ENCODE measurements at places on chromosomes 2 and 18.

DNA sequence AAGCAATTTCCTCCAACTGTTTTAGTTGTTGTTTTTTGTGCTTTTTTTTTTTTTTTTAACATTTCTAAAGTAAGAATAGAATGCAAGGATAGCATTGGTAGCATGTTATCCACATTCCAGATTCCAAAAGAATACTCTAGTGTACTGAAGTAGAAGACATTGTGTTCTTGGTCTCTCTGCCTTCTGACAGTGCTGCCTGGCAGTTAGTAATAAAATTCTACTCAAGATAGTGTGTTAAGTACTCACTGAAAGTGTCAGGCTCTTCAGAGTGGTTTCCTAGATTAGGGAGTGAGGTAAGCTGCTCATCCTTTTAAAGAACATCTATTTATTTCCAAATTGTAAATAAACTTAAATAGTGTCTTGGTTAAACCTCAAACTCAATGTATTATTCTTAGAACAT lies 253.7 kb downstream of the HNMT start:
- DNase-seq: no peak

DNA sequence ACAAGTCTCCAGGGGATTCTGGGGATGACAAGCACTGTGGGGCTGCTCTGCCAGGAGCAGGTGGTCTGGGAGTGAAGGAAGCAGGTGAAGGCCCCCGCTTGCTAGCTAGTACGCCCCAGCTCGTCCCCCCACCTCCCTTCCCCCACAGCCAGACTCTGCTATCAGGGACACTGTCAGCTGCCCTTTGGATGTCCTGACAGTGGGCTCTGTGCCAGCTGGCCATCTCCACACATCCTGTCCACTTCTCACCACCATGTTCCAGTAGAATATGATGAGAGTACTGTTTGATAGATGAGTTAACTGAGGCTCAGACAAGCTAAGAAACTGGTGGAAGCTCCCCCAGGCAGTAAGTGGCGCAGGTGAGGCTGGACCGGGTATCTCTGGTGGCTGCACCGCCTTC lies 276.2 kb downstream of the CELF4 start:
- DNase-seq: no peak

DNA sequence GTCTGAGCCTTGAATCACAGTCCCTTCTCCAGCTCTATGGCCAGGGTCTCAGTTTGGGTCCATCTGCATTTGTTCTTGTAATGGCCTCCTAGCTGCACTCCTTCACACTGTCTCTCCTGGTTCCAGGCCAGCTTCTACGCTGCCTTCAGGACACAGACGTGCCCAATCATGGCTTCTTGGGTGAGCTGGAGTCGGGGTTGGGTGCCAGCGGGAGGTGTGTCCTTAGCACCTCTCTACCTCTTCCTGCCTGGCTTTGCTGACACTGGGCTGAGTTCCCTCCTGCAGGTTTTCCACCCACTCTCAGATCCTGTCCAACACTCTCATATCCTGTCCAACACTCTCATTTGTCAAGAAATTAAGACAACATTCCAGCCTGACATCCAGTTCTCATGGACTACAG lies 9.6 kb downstream of the TRPM8 start:
- DNase-seq: no peak

DNA sequence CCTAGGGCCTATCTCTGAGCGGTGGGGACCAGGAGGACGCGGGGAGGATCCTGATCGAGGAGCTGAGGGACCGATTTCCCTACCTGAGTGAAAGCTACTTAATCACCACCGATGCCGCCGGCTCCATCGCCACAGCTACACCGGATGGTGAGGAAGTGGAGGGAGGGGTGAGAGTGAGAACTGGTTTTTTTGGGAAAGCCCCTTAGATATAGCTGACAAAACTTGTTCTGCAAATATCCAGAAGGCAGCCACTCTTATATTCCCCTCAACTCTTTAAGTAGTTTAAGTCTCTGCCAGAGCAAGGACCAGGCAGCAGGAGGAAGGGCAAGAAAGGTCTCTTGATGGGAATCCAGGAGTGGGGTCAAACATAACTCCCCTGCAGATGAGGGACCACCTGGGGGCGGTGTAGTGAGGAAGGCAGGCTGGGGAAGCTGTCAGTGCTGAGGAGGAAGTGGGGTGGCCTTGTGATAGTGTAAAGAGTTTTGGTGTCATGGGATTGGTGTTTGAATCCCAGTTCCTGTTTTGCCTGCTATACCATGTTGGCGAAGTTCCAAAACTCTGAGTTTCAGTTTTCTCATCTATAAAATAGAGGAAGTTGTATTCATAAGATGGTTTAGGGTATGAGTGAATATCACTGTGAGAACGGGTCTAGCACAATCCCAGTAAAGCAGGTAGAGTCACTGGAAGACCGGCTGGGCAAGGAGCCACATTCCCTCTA lies 3.4 kb downstream of the NAGK start:
- DNase-seq: peak; percentile 46

DNA sequence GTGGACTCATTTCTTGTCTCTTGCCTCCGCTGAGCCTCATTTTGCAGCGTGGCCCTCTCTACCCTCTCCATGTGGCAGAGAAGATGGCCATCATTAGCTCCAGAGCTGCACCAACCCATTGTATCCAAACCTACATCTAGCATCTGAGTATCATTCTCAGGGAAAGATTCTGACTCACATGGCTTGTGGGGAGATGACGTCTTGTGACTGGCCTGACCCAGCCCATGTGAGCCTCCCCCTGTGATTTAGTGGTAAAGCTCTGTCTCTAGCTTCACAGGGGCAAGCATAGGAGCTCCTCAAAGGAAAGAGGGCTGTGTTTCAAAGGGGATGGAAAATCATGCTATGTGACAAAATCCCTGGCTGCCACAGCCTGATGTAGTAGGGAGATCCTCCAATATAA lies 87.4 kb upstream of the RBMS1 start:
- peak; percentile 27 for DNase-seq

DNA sequence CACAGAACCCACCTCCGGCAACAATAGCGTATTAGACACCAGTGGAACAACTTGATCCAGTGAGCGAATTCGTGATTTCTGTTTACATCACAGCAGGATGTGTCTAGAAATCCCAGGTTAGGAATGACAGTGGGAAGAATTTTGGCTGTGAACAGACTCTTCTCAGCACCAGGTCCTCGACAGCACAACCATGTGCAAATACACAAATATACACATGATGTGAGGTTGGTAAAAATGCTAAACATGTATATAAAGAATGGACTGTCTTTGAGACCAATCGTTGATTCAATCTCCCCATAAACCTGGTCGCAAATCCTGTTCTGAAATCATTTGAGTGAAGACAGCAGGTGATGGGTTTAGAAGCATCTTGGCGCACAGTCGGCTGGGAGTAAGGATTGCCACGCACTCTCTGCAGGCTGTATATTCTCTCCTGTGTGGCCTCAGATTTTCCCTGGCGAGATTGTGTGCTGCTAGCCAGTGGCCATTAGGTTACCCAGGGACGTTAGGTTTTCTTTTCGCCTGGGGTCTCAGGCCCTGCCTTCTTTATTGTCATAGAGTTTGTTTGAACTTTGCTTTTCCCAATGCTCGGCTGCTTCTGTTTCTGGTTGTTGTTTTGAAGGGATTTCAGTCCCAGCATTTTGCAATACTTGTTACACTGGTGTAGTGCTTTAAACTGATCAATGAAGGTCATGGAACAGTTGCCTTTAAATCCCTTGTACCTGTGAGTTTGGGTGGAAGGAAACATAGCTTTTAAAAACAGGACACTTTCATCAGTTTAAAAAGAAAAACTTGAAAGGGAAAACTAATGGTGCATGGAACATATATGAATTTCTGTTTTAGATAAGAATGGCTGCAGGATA lies 147.3 kb downstream of the ALPK2 start:
- no peak for DNase-seq

GRCh38 chr18:1488957-1489356 lies 584.3 kb downstream of the ADCYAP1 start:
- DNase-seq: no peak

- no peak for DNase-seq
These were observed 337.7 kb downstream of the MEIS1 start for GRCh38 chr2:66772618-66773017.

GRCh38 chr2:114472726-114473125 lies 30.3 kb downstream of the DPP10 start:
- DNase-seq: no peak

DNA sequence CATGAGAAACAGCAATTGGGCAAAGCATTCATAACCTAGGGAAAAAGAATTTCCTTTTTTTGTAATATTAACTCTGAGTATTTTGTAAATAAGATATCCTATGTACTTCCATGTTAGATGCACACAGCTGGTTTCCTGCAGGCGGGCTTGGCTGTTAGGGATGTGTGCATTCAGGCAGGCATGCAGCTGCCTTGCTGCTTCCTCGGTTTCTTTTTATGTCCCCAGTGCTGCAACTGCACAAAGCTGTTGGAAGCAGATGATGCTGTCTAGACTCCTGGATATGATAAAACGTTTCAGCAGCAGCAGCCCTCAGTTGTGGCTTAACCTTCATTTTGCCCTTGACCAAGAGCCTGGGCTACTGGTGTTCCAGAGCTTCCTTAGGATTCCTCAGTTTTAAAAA lies 89.4 kb upstream of the EML6 start:
- no peak for DNase-seq

- no peak for DNase-seq
These were observed 5.0 kb upstream of the SMAD2 start for GRCh38 chr18:47935321-47936055.

- DNase-seq: no peak
These were observed 117.2 kb downstream of the CTNNA2 start for GRCh38 chr2:79630060-79630459.

- DNase-seq: no peak
These were observed 458.3 kb upstream of the CELF4 start for GRCh38 chr18:38023871-38024270.

- DNase-seq: no peak
These were observed 23.6 kb downstream of the INPP5D start for GRCh38 chr2:233083782-233084181.

- no peak for DNase-seq
These were observed 317.3 kb upstream of the MGAT5 start for GRCh38 chr2:133936601-133937000.

DNA sequence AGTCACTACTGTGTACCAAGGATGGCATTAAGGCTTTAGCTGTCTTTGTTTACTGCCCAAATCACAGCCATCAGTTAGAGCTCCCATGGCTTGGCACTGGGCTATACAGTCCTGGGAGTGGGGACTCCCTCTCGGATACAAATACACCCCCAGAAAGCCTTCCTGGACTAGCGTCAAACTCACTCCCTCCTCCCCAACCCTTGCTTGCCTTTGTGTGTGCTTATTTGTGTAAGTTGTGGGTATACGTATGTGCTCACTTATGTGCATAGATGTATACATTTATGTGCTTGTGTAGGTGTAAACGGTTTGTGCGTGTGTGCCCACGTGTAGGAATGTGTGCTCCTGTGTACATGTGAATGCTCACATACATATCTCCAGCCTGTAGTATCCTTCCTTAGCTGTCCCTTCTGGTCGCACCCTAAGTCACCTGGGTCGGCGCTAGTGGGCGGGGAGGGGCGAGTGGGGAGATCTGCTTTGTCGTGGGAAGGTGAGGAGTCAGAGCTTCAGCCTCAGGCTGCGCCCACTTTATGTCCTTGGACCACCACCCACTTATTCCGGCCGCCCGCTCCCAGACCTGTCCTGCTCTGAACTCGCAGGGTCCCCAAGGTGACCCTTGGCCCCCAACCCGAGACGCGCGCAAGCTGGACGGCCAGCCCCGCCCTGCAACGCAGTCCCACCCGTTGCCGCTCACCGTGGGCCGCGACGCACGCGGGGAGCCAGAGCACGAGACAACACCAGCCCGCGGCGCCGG lies 461 bp downstream of the PRADC1 start:
- no peak for DNase-seq

- DNase-seq: no peak
These were observed 83.6 kb downstream of the COLEC12 start for GRCh38 chr18:416930-417329.

- no peak for DNase-seq
These were observed 17.3 kb downstream of the BOLA3 start for GRCh38 chr2:74130211-74130995.

GRCh38 chr2:95076705-95077529 lies 44.7 kb downstream of the MRPS5 start:
- DNase-seq: peak; percentile 69

- DNase-seq: no peak
These were observed 36.0 kb downstream of the PPP4R3B start for GRCh38 chr2:55581435-55581834.

DNA sequence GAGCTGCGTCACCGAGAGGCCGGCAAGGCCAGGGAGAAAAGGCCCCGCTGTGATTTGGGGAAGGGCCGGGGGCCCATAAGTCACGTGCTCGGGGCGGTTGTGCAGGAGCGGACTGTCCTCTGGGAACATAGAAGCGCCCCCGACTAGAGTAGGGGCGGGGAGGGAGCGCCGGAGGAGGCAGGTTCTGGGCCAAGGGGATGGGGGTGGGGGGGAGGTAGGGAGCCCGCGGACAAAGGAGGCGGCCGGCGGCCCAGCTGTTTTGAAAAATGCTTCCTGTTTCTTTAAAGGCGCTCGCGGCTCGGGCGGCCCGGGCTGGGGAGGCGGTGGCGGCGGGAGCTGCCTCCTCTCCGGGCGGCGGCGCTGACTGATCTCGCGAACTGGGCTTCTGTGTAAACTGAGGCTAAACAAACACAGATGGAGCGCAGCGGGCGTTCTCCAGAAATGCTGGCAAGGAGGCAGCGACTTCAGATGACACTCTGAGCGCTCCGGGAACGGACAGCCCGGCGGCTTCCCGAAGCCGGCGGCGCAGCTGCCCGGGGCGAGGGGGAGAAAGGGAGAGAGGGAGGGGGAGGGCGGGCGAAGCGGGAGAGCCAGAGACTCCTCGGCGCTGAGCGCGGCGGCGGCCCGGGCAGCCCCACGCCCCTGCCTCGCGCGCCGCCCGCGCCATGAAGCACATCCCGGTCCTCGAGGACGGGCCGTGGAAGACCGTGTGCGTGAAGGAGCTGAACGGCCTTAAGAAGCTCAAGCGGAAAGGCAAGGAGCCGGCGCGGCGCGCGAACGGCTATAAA lies at the start of gene ATOH8:
Gene ATOH8, plus strand, starts transcription at position 467 of the 788 bp plus-strand sequence. Its CDS starts 199 bp downstream, at position 666.
- DNase-seq: peak; percentile 82

- DNase-seq: no peak
These were observed 251.3 kb downstream of the DYSF start for GRCh38 chr2:71704688-71705087.

GRCh38 chr2:8667896-8668512 lies 13.9 kb upstream of the ID2 start:
- no peak for DNase-seq

- DNase-seq: no peak
These were observed 113.3 kb downstream of the POLE4 start for GRCh38 chr2:75071766-75072165.

DNA sequence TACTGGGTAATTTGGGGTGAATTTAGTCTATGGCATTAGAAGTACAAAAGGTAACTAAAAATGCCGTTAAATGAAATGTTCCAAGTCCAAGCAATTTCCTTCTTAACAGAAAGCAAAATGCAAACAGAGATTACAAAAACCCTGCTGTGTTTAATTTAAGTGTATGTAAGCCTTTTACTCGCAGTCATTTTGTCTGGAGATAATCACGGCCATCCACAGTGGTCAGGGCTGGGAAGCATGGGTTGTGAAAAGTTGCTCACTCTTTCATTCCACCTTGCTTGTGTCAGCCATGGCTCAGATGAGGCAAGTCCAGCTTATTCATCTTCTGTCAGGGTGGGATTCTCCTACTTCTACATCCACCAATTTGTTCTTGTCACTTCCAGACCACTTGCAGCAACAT lies 983.6 kb upstream of the ZEB2 start:
- no peak for DNase-seq

GRCh38 chr2:112885506-112885902 lies 25.5 kb upstream of the IL37 start:
- no peak for DNase-seq
